ENCODE measurements at places on chromosomes 5 and 9. TPM values are rescaled to one million over a fixed set of nuclear protein-coding genes. Genes with fewer than 3 reads are reported as not detected.

The CORO2A gene
- total RNA-seq: 17.1 TPM

The PCDHGB7 gene
- 3.4 TPM for total RNA-seq

The IFNA13 gene
- not detected for total RNA-seq

The PTGER4 gene
- 25.3 TPM for total RNA-seq

The SPATA31E1 gene
- total RNA-seq: not detected

The SLCO4C1 gene
- total RNA-seq: 0.21 TPM

The SPOCK1 gene
- 2.6 TPM for total RNA-seq

The RASEF gene
- total RNA-seq: 13.0 TPM

The SPINK6 gene
- total RNA-seq: not detected

The TXNDC8 gene
- total RNA-seq: not detected

The CDX1 gene
- under 0.01 TPM for total RNA-seq

Measured in tracheal epithelial cell (primary cell).